ENCODE measurements at places on chromosomes 3 and 15.

GRCh38 chr3:72814308-72814707 lies 33.9 kb downstream of the SHQ1 start:
- DNase-seq: peak; percentile 47

GRCh38 chr15:89731275-89731674 lies 19.8 kb downstream of the MESP1 start:
- DNase-seq: no peak

DNA sequence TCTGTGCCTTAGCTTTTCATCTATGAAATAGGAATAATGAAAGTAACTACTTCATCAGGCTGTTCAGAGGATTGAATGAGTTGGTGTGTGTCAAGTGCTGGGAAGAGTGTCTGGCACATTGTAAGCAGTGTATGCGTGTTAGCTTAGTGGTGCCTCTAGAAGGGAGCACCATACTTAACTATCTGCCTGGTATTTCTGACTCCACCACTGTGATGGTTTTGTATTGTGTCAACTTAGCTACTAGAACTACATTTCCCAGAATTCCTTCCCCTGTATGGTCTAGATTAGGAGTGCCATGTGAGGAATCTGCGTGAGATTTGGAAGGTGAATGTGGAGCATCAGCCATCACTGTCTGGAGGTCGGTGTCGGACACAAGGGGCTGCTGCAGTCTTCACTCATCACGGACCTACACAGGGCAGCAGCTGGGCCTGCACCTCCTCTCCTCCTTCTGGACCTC lies 115.4 kb upstream of the GALNT15 start:
- no peak for DNase-seq

- no peak for DNase-seq
Observed at GRCh38 chr3:194711286-194711685, 25.6 kb downstream of the FAM43A start.

- no peak for DNase-seq
Observed at GRCh38 chr15:90213122-90213817, 12.1 kb downstream of the SEMA4B start.

- DNase-seq: no peak
Observed at GRCh38 chr3:133855002-133855370, 40.7 kb downstream of the RAB6B start.

- DNase-seq: peak; percentile 22
Observed at GRCh38 chr3:46349484-46350261, 4.2 kb upstream of the CCR2 start.

DNA sequence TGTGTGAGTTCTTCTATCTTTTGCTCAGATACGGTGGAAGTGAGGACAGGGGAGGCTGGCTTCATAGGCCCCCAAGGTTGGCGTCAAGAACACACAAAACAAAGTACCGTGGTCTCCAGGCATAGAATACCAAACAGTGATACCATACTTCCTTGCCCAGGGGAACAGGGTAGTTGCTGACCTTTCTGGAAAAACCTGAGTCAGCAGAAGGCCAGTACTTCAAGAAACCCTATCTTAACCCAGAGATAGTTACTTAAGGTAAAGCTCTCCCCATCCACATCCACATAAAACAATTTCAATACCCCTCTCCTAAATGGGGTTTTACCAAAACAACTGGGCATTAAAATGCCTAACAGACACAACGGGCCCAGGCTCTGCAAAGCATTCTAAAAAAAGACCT lies 29.6 kb upstream of the RPS17 start:
- no peak for DNase-seq
